ENCODE measurements at places on chromosomes 13 and 19.

GRCh38 chr19:49690656-49691242 lies at the start of gene CPT1C:
CPT1C (plus strand) TSS chr19:49691116; CDS start chr19:49692253, 1,137 bp downstream.
- DNase-seq = peak; percentile 94

GRCh38 chr19:7699417-7700401 lies 2.2 kb downstream of the FCER2 start:
- DNase-seq = no peak

DNA sequence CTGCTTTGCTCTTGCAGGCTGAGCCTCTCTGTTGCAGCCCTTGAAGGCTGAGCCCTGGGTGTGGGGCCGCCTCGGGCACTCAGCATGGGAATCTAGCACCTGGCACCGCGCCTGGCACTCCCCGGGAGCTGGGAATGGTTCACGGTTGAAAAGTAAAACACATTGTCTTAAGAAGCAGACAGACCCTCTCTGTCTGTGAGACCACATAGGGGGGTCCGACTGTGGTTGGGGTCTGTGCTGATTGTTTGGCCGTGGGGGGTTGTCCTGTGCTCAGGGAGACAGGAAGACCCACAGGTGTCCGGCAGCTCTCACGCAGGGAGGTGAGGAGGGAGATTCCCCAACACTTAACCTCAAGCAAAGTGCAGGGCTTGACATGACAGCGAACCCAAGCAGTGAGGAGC lies 64.8 kb downstream of the SOX1 start:
- DNase-seq = no peak

DNA sequence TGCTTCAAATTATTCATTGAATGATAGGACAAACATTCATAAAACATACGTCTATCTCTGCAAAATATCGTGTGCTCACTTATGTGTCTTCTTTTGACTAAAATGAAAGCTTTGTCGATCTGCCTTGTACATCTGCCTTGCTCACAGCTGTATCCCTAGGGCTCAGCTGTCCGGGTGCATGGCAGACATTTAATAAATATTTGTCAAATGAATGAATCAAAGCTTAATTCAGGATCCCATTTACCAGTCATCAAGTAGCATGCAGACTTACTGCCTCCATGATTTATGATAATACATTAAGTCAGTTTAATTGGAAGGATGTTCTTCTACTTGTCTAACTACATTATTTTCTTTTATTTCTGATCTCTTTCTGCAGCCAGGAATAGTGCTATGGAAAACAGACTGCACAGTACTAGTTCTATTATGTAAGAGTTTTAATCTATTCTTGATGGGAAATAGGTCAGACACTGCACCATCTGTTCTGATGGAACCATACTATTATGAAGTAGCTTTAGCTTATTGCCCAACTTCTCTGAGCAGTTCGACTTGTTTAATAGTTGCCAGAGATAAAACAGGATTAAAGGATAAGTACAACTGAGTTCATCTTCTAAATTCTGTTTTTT lies 13.2 kb downstream of the SLC46A3 start:
- DNase-seq = no peak
